ENCODE measurements at places on chromosomes 7 and 10.

DNA sequence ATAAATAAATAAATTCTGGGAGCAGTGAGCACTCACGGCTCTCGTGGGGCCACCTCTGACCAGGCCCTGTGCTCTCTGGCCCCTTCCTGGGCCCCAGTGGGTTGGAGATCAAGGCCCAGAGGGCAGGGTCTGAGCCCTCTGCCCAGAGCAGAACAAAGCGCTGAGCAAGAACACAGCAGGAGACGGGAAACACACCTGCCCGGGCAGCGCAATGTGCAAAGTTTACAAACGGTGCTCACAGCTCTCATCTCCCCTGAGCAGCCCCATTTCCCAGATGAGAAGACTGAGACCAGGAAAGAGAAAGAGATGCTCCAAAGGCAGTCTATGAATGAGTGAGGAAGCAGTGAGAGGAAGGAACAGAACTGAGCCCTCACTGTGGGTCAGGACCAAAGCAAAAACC, 3.0 kb downstream of the METTL27 start:
- no peak for DNase-seq

DNA sequence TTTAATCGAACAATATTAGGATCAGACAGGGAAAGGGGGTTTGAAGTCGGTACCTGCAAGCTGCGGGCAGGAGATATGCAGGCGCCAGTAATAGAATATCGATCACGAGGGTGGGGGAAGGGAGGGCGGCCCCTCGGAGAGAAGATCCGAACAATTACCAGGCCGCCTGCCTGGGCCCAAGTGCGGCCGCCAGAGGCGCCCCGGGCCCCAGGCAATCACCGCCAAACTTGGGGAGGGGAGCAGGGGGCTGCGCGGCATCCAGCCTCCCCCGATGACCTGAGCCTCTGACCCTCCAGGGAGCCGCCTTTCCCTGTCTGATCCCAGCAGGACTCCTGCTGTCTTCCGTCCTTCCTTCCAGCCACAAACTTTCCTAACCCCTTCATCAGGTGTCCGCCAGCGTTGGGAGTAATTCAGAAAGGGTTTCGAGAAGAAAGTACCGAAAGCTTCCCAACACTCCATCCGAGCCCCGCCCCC, 1.1 kb downstream of the NKX1-2 start:
- no peak for DNase-seq

- DNase-seq = peak; percentile 21
Observed at GRCh38 chr10:79608505-79609375, 2.0 kb upstream of the SFTPA1 start.

- no peak for DNase-seq
Observed at GRCh38 chr10:97607095-97607636, 17.6 kb downstream of the C10orf62 start.

DNA sequence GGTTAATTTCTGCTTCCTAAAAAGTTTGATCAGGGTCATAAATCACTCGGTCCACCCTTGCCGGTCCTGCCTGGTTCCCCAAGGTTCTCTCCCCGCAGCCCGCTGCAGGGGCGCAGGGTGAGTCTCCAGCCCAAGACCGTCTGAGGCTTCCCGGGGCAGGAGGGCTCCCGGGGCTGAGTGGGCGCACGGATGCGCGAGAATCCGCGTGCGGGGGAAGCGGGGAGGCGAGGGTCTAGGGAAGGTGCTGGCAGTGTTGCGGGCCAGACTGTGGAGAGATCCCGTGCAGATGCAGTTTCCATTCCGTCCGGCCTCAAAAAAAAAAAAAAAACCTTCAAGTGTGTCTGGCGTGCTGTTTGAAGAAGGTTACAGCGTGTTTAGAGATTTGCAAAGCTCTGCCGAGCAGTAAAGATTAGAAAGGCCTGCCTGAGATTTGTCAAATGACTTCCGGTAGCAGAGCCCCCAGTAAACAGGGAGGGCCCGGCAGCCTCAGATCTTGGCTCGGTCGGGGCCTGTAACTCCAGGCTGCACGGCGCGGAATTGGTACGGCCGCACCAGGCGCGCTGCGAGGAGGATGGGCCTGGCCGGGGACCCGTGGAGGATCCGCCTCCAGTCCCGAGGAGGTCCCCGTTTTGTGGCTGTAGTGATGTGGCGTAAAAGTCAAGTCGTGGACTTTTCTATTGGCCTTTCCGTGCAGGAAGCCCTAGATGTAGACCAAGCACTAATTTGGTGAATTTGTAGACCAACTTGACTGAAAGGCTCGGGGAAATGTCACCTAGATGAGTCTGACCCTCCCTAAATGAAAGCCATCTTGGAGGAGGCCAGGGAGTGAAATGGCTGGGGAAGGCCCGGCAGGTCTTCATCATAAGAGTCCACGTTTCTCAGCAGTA, 293.2 kb upstream of the NFE2L3 start:
- DNase-seq = no peak

DNA sequence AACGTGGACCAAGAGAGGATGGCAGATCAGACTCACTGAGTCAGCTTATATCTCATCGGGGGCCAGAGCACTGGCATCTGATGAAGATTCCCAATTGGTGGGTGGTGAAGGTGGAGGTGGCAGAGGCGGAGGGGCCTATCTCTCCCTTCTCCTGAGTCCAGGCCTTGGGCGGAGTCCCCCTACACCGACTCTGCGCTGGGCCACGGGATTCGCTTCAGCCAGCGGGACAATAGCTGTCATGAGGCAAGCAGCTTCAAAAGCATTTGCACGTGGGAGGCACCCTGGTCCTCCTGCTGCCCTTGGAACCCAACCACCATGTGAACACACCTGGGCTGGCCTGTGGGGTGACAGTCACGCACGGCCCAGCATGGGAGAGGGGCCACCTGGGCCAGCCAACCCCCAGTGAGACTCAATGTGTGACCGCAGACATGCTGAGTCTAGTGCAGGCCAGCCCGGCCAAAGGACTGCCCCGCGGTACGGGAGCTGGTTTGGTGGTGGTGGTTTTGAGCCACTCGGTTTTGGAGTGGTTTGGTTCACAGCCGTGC, 466.8 kb upstream of the FOXK1 start:
- no peak for DNase-seq

GRCh38 chr7:99829524-99830160, 1.8 kb downstream of the CYP3A43 start:
- DNase-seq = no peak

DNA sequence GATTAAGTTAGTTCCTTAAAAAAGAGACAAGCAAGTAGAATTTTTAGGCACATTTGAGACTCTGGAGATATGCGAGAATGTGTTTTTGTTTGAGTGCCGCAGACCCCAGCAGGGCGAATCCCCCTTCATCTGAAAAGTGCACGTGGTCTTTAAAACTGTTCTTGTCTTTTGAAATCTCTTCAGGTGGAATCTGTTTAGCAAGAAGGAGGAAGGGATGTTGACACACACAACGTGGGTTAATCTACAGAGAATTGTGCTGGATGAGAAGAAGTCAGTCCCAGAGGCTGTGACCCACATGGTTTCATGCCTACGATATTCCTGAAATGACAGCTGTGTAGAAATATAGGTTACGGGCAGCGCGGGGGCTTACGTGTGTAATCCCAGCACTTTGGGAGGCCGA, 27.1 kb upstream of the ZFAND2A start:
- no peak for DNase-seq

- no peak for DNase-seq
Observed at GRCh38 chr7:130396109-130396508, 15.8 kb downstream of the CPA1 start.

- DNase-seq = no peak
Observed at GRCh38 chr7:31741852-31742251, 54.8 kb downstream of the PPP1R17 start.

GRCh38 chr7:32033006-32033405, 37.2 kb downstream of the PDE1C start:
- no peak for DNase-seq
